ENCODE measurements at places on chromosomes 5 and 9.

GRCh38 chr9:91341258-91341746 lies 20.4 kb downstream of the AUH start:
- no peak for DNase-seq

GRCh38 chr5:80103371-80103770 lies 68.2 kb downstream of the THBS4 start:
- no peak for DNase-seq

GRCh38 chr5:103745353-103746065 lies 182.9 kb upstream of the NUDT12 start:
- no peak for DNase-seq

GRCh38 chr9:33125871-33126823 lies 41.0 kb downstream of the B4GALT1 start:
- peak; percentile 58 for DNase-seq

DNA sequence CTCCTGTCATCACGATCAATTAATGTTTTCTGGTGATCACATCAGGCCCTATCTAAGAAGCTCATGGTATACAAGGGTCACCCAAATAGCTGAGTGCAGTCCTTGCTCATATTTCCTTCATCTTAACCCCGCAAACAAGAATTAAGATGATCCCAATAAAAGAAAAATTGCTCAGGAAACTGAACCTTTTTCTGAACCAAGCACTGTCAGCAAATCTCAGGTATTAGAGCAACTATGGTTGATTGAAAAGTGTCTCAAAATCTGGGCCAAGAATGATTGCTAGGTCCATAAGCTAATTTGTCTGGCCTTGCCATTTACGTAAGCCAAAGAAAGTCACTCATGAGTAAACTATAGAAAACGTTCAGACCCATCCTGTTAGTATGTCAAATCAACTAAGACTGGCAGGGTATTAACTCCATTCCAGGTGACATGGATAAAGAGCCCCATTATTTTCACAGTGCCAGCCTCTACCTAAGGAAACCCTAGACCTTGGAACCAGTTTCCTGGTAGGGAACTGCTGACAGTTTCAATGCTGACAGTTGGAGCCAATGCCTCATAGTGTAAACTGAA lies 209.3 kb downstream of the DEPDC1B start:
- DNase-seq: no peak
